ENCODE measurements at places on chromosomes 4 and X. TPM values are rescaled to one million over a fixed set of nuclear protein-coding genes. Genes with fewer than 3 reads are reported as not detected.

The VSIG4 gene
- not detected for total RNA-seq

The SH3TC1 gene
- 11.2 TPM for total RNA-seq

The HTN1 gene
- not detected for total RNA-seq

GRCh38 chr4:110550260-110550659 lies 72.6 kb downstream of the PITX2 start:
- no peaks in the 10 kb centered on the region for H3K36me3 ChIP-seq
- H3K27ac ChIP-seq: no peak overlapping the region
- no peaks in the 10 kb centered on the region for H3K27me3 ChIP-seq
- DNase-seq: no peak
- H3K4me1 ChIP-seq: no peaks in the 10 kb centered on the region

GRCh38 chr4:129604632-129605255 lies 508.8 kb downstream of the C4orf33 start:
- H3K4me1 ChIP-seq: peaks cover 1% of the 10 kb centered on the region
- H3K4me3 ChIP-seq: no peak overlapping the region
- no peak for DNase-seq
- no peaks in the 10 kb centered on the region for H3K36me3 ChIP-seq

GRCh38 chr4:137774501-137774900 lies 242.2 kb upstream of the PCDH18 start:
- H3K27me3 ChIP-seq: no peaks in the 10 kb centered on the region
- DNase-seq: no peak

DNA sequence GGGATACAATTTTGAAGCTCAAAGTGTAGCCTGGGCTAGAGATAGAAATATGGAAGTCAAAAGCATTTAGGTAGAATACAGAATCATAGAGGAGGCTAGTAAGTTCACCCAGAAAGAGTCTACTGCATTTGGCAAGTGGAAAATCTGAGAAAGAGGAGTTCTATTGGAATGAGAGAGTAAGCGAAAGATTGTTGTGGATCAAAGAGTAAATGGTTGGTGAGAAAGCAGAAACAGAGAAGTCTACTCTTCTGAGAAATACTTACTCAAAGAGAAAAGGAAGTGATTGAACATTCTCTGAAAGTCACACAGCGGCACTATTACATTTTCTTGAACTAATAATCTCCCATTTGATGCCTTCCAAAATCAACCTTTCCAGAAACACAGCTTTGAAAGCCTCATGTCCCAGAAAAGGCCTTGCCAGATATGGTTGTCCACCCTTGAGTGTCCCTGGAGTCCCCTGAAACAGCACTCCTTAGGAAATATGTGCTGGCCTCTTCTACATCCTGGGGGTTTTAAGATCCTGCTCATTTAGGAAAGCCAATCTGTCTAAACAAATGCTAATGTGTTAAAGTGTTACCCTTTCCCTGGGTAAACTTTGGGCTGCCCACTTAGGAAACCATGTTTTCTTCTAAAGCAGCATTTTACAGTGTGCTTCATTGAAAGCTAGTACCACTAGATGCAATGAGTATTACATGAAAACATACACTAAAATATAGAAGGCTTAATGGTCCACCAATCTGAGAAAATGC lies 132.6 kb downstream of the INPP4B start:
- peaks cover 19% of the 10 kb centered on the region for H3K4me1 ChIP-seq
- H3K4me3 ChIP-seq: no peak overlapping the region
- no peaks in the 10 kb centered on the region for H3K27me3 ChIP-seq
- H3K36me3 ChIP-seq: no peaks in the 10 kb centered on the region
- DNase-seq: no peak

DNA sequence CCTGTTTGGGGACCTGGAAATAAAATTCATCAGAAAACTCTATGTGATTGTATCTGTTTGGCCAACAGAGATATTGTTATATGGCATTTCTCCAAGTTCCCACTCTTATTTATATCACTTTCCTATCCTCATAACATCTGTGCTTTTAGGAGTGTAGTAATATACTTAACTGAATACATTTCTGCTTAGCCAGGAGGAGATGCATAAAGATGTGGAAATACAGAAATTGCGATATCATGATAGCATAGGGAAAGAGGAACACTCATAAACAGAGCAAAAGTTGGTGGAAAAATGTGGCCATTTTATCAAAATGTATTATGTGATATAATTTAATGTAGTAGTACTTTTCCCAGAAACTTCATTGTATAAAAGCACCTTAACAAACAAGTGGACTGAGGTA lies 46.1 kb upstream of the TSPAN7 start:
- no peak overlapping the region for H3K27ac ChIP-seq
- peaks cover 3% of the 10 kb centered on the region for H3K4me1 ChIP-seq
- DNase-seq: no peak
- H3K27me3 ChIP-seq: no peaks in the 10 kb centered on the region

DNA sequence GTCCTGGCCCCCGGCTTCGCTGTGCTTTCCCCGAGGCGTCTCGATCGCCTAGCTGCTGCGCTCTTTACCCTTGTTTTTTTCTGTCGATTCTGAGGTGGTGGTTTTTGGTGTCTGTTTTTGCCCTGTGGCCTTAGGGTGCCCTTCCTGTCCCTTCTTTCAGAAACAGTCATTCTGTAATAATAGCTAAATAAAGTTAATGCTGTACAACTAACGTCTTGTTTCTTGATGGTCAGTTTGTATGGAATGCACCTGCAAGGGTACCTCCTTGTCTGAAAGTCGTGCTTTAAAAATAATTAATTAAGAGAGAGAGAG lies 686 bp downstream of the FIP1L1 start:
- no peak for DNase-seq
- H3K4me3 ChIP-seq: peak overlapping the region; percentile 100
- peaks cover 21% of the 10 kb centered on the region for H3K4me1 ChIP-seq
- H3K27ac ChIP-seq: peak overlapping the region; percentile 99

DNA sequence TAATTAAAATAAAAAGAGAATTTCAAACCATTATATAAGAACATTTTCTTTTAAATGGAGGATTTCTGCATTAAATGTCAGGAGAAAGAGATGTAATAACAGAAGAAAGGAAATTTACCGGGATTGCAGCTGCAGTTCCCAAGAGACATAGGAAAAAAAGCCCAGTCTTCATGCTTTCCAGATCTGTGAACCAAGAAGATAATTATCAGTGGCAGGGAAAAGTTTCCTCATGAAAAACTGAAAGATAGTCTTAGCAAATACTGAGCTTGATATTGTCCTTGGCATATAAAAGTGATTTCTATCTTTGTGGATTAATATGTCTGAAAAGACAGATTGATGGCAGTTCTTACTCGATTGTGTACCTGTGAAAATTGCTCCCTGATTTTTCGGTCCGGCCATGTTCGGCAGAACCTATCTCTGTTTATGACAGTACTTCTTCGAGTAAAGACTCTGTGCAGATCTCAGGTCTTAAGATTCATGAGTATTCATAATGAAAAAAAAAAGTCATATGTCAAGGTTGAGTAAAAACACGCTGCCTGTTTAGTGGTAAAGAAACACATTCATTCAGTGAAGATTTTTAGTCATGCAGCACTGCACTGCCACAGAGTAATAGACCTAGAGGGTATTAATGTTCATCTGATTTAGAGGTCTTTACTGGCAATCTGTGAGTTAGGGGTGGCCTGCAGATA lies 29.6 kb downstream of the SPARCL1 start:
- no peak for DNase-seq
- no peak overlapping the region for H3K27ac ChIP-seq
- H3K27me3 ChIP-seq: no peaks in the 10 kb centered on the region
- H3K4me3 ChIP-seq: no peak overlapping the region
